COR-L47 (cell line): ENCODE measurements at places on chromosomes 16 and 17.
A peak's percentile ranks its signal among the peaks of the same experiment; 100 is the strongest.

GRCh38 chr17:50267074-50267841 lies 7.0 kb upstream of the TMEM92 start:
- DNase-seq: no peak

DNA sequence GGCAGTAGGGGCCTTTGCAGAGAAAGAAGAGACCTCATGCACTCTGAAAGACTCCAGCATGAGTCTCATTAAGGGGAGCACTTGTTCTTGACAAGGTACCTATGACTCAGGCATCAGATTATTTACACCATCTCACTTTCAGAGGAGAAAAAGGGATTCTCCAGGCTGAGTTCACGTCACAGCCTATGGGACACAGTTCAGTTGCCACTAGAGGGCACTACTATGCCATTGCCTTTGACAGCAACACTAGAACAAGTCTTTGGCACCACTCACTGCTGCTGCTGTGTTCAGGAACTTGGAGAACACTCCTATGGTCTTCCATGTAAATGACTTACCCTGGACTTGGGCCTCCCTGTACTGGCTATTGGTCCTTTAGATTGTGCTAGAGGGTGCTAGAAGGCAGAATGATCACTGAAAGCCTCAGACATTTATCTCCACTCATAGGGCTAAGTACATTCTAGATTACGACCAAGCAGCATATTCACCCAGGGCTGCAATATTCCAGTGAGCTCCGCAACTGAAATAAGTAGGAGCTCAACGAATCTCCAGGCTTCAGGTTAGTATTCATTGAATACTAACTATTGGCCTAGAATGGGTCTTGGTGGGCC lies 225.1 kb upstream of the CA10 start:
- DNase-seq: peak; percentile 49

GRCh38 chr16:23520500-23520899 lies 10.2 kb upstream of the GGA2 start:
- DNase-seq: no peak

DNA sequence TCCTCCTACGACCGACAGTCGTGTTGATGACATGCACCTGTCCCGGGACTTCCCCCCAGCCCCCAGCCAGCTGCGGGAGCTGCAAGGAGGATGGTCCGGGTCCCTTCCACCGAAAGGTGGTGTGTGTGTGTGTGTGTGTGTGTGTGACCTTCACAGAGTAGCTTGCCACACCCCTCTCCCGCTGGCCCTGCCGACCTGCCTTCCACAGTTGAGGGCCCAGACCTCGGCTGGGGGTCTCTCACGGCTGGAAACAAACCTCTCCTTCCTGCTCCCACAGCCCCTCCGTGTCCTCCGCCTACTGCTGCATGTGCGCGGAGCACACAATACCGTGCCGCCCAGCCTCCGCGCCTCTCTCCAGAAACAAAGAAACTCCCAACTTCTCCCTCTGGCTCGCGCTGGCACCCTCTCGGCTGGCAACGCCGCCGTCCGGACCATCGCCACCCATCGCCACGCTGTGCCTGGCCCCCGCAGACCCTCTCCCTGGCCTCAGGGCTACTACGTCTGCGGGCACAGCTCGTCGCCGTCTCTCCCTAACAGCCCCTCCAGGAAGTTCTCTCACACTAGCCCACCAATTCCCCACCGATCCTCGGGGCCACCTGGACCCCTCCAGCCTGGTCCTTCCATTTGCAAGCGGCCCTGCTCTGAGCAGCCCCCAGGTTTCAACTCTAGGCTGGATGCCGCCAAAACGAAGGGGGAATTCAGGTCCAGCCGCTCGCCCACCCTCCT lies 81.2 kb downstream of the TIMM22 start:
- DNase-seq: no peak

- no peak for DNase-seq
Measured at GRCh38 chr17:77242118-77242851, 101.5 kb downstream of the SEC14L1 start.
